NCI-H526 (cell line): ENCODE measurements at places on chromosomes 7 and 10.

GRCh38 chr7:140212100-140212881 is 35.5 kb upstream of the KDM7A start:
- no peak for DNase-seq

GRCh38 chr7:35983626-35984025 is 169.4 kb upstream of the EEPD1 start:
- DNase-seq, result no peak

DNA sequence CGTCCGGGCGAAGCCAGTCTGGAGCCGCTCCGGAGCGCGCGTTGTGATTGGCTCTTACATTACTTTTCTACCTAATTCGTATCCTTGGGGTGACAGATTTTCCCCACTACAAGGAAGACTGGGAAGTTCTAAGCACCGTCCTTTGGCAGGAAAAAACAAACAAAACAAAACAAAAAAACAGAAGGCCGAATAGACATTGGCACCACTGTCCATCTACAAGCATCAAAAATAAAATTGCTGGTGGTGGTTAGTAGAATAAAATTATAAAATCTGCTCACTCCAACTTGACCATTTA is 651 bp upstream of the SKAP2 start:
- no peak for DNase-seq

- DNase-seq, result no peak
Measured at GRCh38 chr7:93620057-93620456, 45.5 kb upstream of the CALCR start.

DNA sequence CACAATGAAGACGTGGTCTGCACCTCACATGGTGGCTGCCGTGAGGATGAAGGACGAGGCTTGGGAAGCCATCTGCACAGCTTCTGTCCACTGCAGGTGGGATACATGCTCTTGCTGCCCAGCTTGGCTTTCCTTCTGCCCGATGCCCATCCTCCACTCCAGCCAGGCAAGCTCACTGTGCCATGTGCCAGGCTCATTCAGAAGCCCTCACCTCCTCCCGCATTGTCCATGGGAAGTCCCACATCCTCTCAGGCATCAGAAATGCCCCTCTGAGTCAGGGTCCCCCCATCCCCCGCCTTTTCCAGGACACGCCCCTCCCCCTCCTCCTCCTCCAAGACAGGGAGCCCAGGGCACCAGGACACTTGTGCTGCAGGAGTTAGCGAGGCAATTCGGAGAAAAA is 4.6 kb upstream of the NOM1 start:
- no peak for DNase-seq

GRCh38 chr7:74483402-74484336 is 30.0 kb downstream of the GTF2IRD1 start:
- no peak for DNase-seq

DNA sequence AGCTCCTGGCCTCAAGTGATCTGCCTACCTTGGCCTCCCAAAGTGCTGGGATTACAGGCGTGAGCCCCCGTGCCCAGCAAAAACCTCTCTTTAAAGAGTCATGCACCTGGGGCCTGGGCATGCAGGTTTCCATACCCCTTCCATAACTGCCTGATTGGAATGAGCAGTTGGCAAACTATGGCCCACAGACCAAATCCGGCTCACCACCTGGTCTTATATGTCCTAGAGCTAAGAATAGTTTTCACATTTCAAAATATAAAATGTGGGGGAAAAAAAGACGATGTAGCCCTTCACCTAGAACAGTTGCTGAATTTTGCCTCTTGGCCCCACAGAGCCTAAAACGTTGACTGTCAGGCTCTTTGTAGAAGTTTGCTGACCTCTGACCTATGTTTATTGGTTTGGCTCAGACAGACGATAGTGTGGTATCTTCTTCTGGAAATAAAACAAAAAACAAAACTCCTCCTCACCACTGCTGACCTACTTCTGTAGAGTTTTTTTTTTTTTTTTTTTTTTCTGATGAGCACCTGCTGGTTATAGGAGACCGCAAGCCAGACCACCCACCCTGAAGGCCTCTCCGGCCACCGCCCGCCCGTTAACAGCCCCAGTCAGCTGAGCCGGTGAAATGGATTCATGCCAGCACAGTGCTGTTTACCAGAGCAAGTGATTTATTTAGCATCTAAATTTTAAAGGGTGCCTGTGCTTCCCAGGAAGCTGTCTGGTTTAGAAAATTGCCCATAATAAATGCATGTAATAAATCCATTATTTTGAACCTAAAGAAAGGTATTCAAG is 33.5 kb upstream of the SFRP5 start:
- no peak for DNase-seq

DNA sequence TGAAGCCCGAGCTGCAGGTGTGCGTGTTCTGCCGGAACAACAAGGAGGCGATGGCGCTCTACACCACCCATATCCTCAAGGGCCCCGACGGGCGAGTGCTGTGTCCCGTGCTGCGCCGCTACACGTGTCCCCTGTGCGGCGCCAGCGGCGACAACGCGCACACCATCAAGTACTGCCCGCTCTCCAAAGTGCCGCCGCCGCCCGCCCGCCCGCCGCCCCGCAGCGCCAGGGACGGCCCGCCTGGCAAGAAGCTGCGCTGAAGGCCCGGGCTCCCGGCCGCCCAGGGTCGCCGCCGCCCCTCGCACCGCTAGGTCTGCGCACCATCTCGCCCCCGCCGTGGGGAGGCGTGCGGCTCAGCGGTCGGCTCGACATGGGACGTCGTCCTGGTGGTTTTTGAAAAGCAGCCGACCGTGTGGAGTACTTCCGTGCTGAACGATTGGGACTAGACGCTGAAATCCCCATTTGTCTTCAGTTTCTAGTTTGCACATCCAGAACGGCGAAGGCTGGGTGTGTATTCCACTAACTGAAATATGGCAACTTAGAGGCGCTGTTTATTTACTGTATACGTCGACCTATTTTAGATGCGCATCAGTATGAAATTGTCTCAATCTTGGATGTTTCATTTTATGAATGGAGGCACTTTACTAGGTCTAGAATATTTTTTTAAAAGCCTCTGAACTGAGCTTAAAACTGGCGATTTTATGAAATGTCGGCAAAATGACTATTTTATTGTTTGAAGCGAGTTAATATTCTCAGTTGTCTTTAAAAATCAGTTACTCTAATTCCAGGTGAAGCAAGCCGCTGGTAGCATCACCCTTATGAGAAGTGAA is 1.1 kb downstream of the NANOS1 start:
- DNase-seq, result peak; percentile 23

DNA sequence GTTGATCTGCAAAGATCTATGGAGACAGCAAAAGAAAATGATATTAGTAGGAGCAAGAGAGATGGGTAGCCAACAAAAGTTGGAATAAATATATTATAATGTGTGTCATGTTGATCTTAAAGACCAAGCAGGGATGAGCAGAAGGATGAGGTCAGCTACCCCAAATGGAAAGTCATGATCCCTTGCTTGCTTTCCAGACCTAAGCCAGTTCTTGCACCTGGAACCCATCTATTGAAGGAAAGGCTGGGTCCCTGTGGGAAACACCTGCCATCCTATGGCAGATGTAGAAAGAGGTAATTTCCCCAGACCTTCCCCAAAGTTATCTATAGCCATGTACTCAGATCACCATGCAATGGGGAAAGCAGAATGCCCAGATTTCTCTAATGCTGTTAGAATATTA is 52.5 kb downstream of the LYZL2 start:
- DNase-seq, result no peak

GRCh38 chr10:4909118-4909517 is 54.1 kb upstream of the AKR1C1 start:
- no peak for DNase-seq

DNA sequence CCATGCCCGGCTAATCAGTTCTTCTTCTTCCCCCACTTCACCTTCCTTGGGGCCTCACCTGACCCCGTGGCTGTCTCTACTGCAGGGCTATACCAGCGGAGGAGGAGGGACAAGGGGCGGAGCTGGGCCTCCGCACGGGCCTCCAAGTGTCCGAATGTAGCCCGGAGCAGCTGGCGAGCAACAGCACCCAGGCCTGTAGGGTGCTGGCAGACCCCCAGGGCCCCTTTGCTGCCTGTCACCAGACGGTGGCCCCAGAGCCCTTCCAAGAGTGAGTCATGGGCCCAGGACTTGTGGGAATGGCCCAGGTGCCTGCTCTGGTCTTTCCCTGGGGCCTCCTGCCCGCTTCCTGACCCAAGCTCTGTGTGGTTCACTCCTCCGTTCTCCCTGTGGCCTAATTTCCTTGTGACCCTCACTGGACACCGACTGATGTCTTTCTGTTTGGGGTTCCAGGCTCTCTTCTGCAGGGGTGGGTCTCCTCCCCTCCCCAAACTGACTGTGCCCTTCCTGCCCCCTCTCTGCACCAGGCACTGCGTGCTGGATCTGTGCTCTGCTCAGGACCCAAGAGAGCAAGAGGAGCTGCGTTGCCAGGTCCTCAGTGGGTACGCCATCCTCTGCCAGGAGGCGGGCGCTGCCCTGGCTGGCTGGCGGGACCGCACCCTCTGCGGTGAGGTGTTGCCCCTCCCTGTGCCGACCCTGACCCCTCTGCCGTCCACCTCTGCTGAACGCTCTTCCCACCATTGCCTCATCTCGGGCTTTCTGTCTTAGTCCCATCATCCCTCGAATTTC is 35.2 kb downstream of the EPHB4 start:
- DNase-seq, result no peak

DNA sequence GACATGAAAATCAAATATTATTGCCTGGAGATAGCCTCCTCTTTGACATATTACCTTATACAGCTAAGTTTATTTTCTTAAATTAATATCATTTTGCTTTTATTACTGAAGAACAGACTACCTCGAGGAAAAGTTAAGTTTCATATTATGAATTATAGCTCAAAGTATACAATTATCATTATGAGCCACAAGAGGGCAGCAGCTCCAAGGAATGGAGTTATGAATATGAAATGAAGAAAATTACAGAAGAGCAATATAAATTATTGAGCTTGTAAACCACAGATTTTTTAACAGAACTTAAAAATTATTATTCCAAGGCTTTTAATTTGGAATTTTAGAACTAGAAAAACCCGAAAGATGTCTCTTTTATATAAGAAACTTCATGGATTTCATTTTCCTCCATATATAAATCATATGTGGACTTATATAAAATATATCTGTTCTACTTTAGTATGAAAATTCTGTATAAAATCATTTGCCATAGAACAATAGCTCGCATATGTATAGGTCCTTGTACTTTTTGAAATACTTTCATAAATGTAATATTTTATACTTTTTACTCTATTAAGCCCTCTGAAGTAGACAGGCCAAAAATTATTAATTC is 40.1 kb downstream of the IQUB start:
- peak; percentile 50 for DNase-seq

DNA sequence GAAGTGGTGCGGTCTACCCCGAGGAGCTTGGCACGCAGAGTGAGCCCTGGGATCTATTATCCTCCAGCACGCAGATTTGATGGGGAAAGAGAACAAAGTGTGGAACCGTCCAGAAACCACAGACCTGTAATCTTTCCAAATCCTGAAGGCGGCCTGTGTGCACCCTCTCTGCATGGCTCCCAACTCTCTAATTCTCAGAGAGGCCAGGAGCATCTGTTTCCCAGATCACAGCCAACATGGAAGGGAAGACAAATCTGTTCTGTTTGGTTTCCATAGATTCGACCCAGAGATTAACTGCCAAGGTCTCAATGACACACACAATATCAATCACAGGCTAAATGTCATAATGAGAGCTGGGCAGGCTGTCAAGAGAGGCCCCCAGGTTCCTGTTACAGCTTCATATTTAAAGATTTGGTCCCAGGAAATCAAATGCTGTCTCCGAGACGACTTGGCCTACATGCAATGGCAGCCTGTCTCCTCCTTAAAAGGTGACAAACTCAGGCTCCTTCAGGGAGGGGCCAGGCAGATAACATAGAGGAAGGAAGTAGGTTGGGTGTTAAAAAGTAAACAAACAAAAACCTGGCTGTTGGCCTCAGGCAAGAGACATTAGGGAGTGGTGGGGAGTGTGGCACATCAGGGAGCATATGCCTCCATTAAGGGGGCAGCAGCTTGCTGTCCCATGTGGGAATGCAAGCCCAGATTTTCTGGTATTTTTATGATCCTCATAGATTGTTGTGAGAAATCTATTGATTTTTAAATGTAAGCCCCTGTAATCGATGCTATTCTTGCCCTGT is 48.8 kb upstream of the SAMD8 start:
- DNase-seq, result no peak

GRCh38 chr7:103541026-103541425 is 95.0 kb upstream of the SLC26A5 start:
- no peak for DNase-seq
